ENCODE measurements at places on chromosomes 3 and 15. TPM values are rescaled to one million over a fixed set of nuclear protein-coding genes. Genes with fewer than 3 reads are reported as not detected.

The PP2D1 gene
- not detected for total RNA-seq

The IMP3 gene
- total RNA-seq: 49.0 TPM

The PKM gene
- total RNA-seq: 322 TPM

The PRR20G gene
- not detected for total RNA-seq

The PLCH1 gene
- total RNA-seq: 6.3 TPM

The TMEM207 gene
- not detected for total RNA-seq

The GOLGA8J gene
- total RNA-seq: not detected

The PEX5L gene
- total RNA-seq: 8.6 TPM

The PRR23B gene
- total RNA-seq: not detected

The MKRN3 gene
- total RNA-seq: not detected

The KLF15 gene
- 40.0 TPM for total RNA-seq

The RLBP1 gene
- total RNA-seq: not detected

The SYNPR gene
- not detected for total RNA-seq

The TRIM59 gene
- 2.1 TPM for total RNA-seq

The ADGRG7 gene
- not detected for total RNA-seq

The GOLGA6L7 gene
- total RNA-seq: not detected

- no peak overlapping the region for H3K4me3 ChIP-seq
- H3K27me3 ChIP-seq: no peaks in the 10 kb centered on the region
- no peak overlapping the region for H3K27ac ChIP-seq
- peaks cover 6% of the 10 kb centered on the region for H3K4me1 ChIP-seq
- no peak for DNase-seq
- H3K36me3 ChIP-seq: no peaks in the 10 kb centered on the region
Observed at GRCh38 chr3:64954995-64955636, 267.3 kb upstream of the ADAMTS9 start.

DNA sequence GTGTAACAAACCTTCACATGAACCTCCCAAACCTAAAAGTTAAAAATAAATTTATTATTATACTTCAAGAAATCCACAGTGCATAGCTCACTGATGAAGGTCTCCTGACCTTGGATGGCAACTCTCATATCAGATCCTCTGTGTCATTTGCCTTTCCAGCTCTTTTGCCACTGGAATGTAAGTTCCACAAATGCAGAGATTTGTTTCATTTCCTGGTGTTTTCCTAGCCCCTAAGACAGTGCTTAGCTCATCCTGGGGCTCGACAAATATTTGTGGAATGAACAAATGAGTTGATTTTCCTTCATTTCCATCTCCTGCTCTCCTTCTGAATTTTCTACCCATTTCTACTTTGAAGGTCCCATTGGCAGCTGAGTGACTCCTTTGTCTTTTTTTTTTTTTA lies 56.0 kb downstream of the FRMD4B start:
- DNase-seq: no peak
- H3K4me1 ChIP-seq: peaks cover 2% of the 10 kb centered on the region
- H3K4me3 ChIP-seq: no peak overlapping the region
- no peaks in the 10 kb centered on the region for H3K36me3 ChIP-seq
- H3K27ac ChIP-seq: no peak overlapping the region

DNA sequence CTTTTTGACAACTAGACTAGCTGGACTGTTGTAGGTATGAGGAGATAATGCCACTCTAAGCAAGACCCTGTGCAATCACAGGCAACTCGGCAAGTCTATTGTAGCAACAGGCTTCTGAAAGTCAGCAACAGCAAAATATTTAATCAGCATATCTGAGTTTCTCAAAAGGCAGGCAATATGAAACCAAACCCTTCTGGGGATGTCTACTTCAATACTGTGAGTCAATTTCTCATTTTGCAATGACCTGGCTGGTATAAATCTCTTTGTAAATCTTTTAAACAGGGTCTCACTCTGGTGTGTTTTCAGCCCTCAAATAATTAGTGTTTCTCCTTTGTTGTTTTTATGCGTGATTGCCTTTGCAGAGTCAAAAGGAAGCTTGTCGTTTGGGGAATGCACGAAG lies 1044.5 kb downstream of the NTRK3 start:
- H3K4me1 ChIP-seq: no peaks in the 10 kb centered on the region
- H3K27ac ChIP-seq: no peak overlapping the region
- no peaks in the 10 kb centered on the region for H3K36me3 ChIP-seq
- H3K27me3 ChIP-seq: no peaks in the 10 kb centered on the region
- no peak for DNase-seq
- H3K4me3 ChIP-seq: no peak overlapping the region

DNA sequence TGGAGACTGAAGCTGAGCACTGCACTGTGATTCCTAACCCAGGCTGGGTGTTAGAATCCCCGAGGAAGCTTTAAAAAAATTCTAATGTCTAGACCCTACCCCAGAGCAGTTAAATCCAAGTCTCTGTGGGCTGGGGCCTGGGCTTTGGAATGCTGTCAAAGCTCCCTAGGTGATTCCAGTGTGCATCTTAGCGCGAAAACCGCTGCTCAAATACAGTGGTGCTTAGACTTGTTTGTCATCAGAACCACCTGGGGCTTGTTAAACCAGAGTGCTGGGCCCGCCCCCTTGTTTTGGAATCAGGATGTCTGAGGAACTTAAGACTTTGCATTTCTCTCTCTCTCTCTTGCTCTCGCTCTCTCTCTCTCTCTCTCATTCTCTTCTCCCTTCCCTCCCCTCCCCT lies 20.7 kb downstream of the RHCG start:
- no peak overlapping the region for H3K4me3 ChIP-seq
- no peak for DNase-seq
- H3K27ac ChIP-seq: no peak overlapping the region

DNA sequence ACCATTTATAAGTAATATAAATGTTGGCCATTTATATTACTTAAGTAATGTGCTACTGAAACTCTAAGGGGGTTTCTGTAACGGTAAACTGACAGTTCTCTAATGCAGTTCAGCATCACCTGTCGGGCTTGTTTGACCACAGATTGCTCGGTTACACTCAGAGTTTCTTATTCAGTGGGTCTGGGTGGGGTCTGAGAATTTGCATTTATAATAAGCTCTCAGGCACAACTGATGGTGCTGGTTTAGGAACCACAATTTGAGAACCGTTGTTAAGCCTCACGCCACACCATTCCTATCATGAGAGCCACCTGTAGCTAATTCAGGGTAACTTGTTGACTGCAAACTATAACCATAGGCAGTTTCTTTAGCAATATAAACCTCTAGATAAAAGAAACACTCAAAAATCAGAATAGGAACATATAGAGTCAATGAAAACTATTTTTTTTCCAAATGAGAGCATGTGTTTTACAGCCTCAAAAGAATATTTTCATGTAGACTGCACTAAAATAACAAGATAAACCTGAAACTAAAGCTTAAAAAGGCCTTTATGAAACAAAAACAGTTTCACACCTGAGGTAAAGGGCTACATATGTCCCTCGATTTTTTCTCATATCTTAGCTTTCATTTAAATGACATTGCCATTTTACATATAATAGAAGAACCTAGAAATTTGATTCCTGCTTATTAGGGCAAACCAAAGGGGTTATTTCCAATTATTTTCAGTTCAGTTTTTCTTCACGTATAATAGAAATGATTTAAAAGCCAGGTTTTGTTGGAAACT lies 604.8 kb downstream of the UNC13C start:
- no peak for DNase-seq
- H3K4me3 ChIP-seq: no peak overlapping the region
- no peaks in the 10 kb centered on the region for H3K27me3 ChIP-seq

DNA sequence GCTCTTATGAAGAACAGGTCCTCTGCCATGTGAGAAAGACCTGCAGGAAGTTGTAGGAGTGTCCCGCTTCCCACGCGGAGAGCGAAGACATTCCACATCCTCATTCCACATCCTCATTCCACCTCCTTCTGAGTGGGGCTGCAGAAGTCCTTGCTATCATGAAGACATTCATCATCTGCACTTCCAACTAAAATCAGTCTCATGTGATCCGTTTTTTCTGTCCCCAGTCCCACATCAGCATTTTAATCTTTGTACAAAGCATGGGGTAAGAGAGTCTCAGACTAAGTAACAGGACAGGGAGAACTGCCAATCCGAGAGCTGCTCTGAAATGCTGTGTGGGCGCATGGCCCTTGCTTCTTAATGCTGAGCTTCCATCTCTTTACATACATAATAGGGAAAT lies 227.2 kb downstream of the RSRC1 start:
- H3K36me3 ChIP-seq: no peaks in the 10 kb centered on the region
- no peaks in the 10 kb centered on the region for H3K27me3 ChIP-seq
- no peak for DNase-seq
- H3K27ac ChIP-seq: no peak overlapping the region
- no peaks in the 10 kb centered on the region for H3K4me1 ChIP-seq

GRCh38 chr3:181976526-181976925 lies 264.8 kb downstream of the SOX2 start:
- no peaks in the 10 kb centered on the region for H3K36me3 ChIP-seq
- H3K4me1 ChIP-seq: no peaks in the 10 kb centered on the region
- no peak overlapping the region for H3K27ac ChIP-seq
- no peaks in the 10 kb centered on the region for H3K27me3 ChIP-seq

GRCh38 chr3:25423780-25424588 lies 4.1 kb upstream of the RARB start:
- no peak for DNase-seq
- H3K27me3 ChIP-seq: no peaks in the 10 kb centered on the region
- peaks cover 8% of the 10 kb centered on the region for H3K4me1 ChIP-seq
- no peak overlapping the region for H3K4me3 ChIP-seq

DNA sequence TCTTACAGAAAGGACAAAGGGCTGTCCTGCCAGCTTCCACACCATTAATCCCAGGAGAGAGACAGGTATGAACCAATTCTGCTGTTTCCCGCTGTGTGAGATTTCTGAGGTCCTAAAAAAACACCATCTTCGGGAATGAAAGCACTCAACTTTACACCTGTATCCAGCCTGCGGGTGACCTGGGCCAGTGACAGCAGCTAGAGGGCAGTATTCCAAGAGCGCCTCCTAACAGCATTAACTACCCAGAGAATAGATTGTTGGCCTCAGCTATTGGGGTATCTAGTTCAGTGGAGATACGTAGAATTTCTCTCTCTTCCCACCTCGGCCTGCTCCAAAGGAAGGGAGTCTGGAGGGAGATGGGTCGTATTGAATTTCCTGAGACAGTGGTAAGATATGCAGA lies 55.1 kb downstream of the WDR76 start:
- no peak for DNase-seq
- H3K4me1 ChIP-seq: no peaks in the 10 kb centered on the region
- no peak overlapping the region for H3K27ac ChIP-seq
- no peak overlapping the region for H3K4me3 ChIP-seq
- H3K27me3 ChIP-seq: no peaks in the 10 kb centered on the region
- H3K36me3 ChIP-seq: no peaks in the 10 kb centered on the region

DNA sequence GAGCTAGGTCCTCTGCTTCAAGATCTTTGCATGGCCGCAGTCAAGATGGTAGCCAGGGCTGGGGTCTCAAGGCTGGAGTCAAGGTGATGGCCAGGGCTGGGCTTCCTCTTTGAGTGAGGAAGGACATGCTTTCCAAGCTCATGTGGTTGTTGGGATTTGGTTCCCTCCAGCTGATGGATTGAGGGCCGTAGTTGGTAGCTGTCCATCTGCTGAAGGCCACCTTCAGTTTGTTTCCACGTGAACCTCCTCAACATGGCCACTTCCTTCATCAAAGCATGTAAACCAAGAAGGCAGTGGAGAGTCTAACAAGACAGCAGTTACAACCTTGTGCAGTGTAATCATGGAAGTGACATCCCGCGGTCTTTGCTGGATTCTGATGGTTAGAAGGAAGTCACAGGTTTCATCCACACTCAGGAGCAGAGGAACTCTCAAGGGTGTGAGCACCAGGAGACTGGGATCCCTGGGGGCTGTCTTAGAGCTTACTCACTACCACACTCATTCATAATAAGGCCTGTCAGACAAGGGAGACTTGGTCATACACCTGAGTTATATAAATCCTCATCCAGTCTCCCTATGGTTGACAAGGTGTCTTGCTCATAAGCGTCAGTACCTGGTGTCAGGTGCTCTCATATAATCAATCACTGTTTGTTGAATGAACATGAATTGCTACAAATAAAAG lies 42.1 kb downstream of the ABHD5 start:
- DNase-seq: no peak
- H3K4me1 ChIP-seq: no peaks in the 10 kb centered on the region
- no peak overlapping the region for H3K27ac ChIP-seq

GRCh38 chr15:52636459-52636858 lies 42.7 kb downstream of the ATOSA start:
- no peak overlapping the region for H3K27ac ChIP-seq
- H3K4me3 ChIP-seq: no peak overlapping the region
- DNase-seq: no peak
- no peaks in the 10 kb centered on the region for H3K27me3 ChIP-seq
- no peaks in the 10 kb centered on the region for H3K36me3 ChIP-seq

- H3K27me3 ChIP-seq: no peaks in the 10 kb centered on the region
- no peaks in the 10 kb centered on the region for H3K36me3 ChIP-seq
- peaks cover 27% of the 10 kb centered on the region for H3K4me1 ChIP-seq
Observed at GRCh38 chr3:46927718-46928073, 48.8 kb downstream of the CCDC12 start.

Measured in ovary (tissue), 10 donors.